ENCODE measurements at places on chromosomes 4 and X.

DNA sequence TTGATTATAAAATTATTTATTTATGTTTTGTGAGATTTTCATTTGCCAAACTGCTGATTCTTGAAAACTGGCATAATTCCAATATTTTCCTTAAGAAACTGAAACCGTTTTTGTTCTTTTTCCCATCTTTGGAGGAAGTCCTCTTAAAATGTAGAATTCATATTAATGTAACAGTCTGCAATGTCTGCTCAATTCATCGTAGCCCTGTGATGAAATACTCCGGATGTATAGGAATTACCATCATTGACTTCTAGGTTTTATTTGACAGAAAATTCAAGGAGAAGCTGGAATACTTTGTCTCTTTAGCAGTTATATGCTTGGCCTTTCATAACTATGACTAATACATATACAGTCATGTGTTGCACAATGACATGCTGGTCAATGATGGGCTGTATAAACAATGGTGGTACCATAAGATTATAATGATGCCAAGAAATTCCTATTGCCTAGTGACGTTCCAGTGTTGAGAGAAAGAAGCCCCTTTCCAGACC lies 185.0 kb upstream of the GPRIN3 start:
- DNase-seq = no peak

DNA sequence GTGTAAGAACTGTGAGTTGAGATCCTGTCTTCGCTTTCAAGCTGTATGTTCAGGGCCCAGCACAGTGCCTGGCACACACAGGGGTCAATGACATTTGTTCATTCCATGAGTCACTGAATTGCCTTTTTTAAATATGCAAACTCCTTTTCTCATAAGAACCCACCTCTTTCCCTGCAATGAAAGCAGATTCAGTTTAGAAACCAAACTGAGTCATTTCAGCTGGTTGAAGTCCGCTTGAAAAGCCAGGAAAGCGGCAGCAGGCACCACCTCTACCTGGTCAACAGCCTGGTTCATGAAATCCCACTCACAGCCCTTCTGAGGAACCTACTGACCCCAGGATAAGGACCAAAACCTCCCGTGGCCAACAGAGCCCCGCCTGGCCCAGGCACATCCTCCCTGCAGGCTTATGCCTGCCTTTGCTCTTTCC lies 4.5 kb upstream of the C1QTNF7 start:
- DNase-seq = no peak

GRCh38 chrX:14673764-14674163 lies 144.4 kb downstream of the GLRA2 start:
- DNase-seq = peak; percentile 6

GRCh38 chr4:6689506-6689960 lies 4.1 kb upstream of the S100P start:
- DNase-seq = no peak

- DNase-seq = no peak
Measured at GRCh38 chrX:32532262-32532661, 679.1 kb downstream of the DMD start.

DNA sequence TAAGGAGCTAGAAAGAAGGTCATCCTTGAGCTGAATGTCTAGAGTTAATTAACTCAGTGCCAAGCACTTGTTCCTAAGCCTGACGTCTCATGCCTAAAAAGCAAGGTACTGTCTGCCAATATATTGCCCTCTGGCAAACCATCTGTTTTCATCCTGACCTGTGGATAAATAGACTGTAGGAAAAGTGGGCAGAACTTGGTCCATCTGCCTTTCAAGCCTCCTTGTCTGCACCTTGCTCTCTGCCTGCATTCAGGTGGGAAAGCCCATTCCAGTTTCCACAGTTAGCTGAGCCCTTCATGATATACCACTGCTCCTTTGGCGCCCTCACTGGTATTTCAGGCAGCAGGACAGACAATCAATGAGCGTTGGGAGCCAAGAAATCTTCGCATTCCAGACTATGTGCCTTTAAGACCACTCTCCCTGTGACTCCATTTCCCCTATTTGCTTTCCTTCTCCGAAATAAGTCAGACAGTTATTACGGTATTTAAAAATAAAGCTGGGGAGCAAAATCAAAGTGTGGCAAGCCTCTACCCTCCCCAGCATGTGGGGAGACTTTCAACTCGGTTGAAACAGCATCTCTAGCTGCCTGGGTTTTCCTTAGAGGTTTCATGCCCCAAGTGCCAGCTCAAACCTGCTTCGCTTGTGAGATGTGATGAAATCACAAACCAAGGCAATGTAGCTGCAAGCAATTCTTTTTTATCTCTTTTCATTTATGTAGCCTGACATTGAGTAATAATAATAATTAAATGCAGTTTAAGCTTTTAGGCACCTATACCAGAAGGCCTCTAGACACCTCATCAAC lies 2.5 kb upstream of the CCDC149 start:
- no peak for DNase-seq

DNA sequence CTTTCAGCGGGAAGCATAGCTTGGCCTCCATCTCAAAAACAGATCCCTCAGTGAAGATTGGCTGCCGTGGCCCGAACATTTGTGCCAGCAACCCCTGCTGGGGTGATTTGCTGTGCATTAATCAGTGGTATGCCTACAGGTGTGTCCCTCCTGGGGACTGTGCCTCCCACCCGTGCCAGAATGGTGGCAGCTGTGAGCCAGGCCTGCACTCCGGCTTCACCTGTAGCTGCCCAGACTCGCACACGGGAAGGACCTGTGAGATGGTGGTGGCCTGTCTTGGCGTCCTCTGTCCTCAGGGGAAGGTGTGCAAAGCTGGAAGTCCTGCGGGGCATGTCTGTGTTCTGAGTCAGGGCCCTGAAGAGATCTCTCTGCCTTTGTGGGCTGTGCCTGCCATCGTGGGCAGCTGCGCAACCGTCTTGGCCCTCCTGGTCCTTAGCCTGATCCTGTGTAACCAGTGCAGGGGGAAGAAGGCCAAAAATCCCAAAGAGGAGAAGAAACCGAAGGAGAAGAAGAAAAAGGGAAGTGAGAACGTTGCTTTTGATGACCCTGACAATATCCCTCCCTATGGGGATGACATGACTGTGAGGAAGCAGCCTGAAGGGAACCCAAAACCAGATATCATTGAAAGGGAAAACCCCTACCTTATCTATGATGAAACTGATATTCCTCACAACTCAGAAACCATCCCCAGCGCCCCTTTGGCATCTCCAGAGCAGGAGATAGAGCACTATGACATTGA lies 175.4 kb downstream of the FAT4 start:
- no peak for DNase-seq

DNA sequence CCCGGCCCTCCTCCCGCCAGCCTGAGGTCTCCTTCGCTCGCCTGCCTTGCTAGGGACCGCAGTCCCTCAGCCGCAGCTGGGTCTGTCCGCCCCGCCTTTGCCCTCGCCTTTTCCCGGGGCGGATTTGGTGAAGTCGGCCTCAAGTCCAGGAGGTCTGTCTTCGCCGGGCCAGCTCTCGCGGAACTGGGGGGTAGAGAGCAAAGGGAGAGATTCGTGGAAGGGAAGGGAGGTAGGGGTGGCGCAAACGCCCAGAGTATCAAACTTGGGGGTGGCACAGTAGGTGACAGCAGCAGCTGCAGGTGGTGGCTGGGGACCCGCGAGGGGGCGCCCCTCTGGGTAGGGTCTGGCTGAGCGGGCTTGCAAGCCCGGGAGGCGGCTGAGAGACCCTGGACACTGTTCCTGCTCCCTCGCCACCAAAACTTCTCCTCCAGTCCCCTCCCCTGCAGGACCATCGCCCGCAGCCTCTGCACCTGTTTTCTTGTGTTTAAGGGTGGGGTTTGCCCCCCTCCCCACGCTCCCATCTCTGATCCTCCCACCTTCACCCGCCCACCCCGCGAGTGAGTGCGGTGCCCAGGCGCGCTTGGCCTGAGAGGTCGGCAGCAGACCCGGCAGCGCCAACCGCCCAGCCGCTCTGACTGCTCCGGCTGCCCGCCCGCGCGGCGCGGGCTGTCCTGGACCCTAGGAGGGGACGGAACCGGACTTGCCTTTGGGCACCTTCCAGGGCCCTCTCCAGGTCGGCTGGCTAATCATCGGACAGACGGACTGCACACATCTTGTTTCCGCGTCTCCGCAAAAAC lies at the start of gene NPY2R:
Gene NPY2R, plus strand, starts transcription at position 379 of the 797 bp plus-strand sequence. CDS start 5,304 bp downstream, outside the sequence.
- no peak for DNase-seq

- DNase-seq = no peak
Measured at GRCh38 chr4:73485085-73485484, 3.5 kb downstream of the AFM start.

GRCh38 chr4:37762294-37762990 lies 64.0 kb upstream of the PGM2 start:
- DNase-seq = no peak

DNA sequence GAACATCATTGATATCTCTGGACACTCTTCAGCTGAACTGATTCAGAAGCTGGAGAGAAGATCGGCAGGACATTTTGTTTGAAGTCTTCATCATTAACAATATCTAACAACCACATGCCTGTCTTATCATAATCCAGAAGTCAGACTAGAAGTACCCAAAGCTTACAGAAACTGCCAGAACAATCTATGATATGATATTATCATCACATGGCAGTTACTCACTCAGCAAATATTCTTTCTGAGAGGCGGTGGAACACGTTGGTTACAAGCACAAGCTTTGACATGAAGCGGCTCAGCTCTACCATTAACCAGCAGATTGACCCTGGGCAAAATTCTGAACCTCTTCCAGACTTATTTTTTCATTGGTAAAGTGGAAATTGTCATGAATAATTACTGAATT lies 69.4 kb upstream of the KIT start:
- no peak for DNase-seq

- DNase-seq = no peak
Measured at GRCh38 chr4:180860089-180860720, 1383.0 kb upstream of the TENM3 start.

- DNase-seq = peak; percentile 6
Measured at GRCh38 chrX:30308263-30309138, 689 bp downstream of the NR0B1 start.

GRCh38 chr4:107740950-107741701 lies 21.1 kb upstream of the PAPSS1 start:
- no peak for DNase-seq

DNA sequence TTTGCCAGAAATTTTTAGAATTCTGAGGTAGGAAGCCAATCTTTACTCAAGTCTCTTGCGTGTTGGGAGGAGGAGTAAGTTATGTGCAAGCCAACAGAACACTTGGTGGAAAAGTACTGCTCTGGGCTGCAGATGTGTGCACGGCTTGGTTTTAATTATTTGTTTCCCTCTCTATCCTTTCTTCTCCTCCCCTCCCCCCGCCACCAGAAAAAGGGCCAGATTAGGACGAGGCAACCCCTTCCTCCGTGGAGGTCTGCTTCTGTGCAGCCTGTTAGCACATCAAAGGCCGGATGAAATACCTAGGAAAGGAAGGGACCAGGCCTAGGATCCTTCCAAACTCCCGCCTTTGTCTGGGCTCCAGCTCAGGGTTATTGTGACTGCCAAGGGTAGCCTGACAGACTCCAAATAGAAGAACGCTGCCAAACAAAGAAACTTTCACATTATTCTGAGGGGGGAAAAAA lies 1.0 kb upstream of the PGRMC1 start:
- DNase-seq = no peak

GRCh38 chr4:154740462-154740861 lies 3.3 kb upstream of the LRAT start:
- no peak for DNase-seq

DNA sequence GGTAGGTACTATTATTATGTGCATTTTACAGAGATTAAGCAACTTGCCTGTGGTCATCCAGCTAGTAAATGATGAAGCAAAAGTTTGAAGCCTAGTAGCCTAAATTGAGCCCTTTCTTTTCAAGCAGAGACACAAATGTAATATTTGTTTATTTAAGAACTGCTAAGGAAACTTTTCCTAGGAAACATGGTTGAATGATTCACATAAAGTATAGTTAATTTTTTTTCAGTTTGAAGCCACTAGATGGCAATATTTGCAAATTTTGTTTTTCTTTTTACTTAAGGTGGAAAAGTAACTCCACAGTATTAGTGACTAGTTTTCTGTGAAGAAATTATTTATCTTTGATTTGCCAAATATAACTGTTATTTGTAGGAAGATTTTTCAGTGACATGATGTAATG lies 52.8 kb upstream of the ANKRD17 start:
- no peak for DNase-seq

DNA sequence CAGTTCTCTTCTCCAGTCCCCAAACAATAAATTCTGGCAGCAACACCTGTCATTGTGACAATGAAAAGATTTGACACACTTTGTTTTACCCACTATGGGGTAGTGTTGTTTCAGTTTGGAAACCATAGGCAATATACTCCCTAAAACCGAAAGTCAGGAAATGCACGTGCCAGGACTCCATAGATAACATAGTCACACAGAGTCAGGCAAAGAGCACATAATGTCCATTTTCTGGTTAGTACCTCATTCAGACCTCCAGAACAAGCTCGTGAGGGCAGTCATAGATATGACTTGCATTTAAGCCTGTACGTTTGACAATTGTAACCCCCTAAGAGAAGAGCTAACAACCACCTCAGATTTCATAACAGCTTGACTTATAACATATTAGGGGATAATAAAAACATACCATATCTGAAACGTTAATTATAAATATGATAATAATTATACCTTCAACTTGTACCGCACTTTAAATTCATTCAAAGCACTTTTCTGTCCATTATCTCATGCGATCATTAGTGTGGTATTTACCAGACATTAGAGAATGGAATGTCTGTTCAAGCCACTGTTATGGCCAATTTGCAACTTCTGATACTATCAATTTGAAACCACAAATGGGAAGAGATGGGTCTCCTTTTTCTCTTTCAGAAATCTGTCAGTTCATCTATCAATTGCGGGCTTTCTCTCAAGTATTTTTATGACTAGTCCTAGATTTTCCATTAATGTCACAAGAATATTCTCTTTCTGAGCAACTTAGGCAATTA lies 147.4 kb downstream of the LDB2 start:
- DNase-seq = no peak

DNA sequence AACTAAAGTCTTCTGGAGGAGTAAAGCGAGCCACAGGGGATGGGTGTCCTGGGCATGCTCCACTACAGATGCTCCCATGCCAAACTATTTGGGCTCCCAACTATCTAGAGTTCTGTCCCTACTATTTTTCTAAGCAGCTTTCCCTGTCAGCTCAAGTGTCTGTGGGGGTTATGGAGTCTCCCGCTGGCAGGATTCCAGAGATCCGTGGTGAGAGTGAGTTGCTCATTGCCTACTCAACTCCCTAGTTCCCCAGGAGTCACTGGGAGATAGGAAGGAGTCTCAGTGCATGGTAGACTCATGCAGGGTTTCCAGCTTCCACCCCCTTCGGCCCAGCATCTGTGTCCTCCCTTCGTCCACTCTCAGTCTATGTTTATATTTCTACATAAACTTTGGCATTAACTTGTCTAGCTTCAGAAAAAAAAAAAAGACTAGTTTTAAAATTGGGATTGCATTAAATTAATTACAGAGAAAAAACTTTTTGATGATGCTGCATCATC lies 55.1 kb upstream of the INPP4B start:
- no peak for DNase-seq

- no peak for DNase-seq
Measured at GRCh38 chrX:39174772-39175417, 373.6 kb downstream of the MID1IP1 start.

- no peak for DNase-seq
Measured at GRCh38 chr4:143188136-143189088, 3.7 kb downstream of the USP38 start.

GRCh38 chrX:100812216-100813158 lies 7.7 kb upstream of the CSTF2 start:
- DNase-seq = no peak

GRCh38 chr4:134365852-134366251 lies 164.3 kb upstream of the PABPC4L start:
- DNase-seq = no peak

- no peak for DNase-seq
Measured at GRCh38 chrX:136652822-136653723, 5.1 kb downstream of the CD40LG start.

- no peak for DNase-seq
Measured at GRCh38 chr4:158033416-158034120, 139.3 kb downstream of the GASK1B start.
